ENCODE measurements at places on chromosomes 5 and 9.

GRCh38 chr9:15136646-15137045, 170.4 kb downstream of the TTC39B start:
- DNase-seq: no peak

- no peak for DNase-seq
Measured at GRCh38 chr5:177354711-177355110, 3.0 kb upstream of the RGS14 start.

DNA sequence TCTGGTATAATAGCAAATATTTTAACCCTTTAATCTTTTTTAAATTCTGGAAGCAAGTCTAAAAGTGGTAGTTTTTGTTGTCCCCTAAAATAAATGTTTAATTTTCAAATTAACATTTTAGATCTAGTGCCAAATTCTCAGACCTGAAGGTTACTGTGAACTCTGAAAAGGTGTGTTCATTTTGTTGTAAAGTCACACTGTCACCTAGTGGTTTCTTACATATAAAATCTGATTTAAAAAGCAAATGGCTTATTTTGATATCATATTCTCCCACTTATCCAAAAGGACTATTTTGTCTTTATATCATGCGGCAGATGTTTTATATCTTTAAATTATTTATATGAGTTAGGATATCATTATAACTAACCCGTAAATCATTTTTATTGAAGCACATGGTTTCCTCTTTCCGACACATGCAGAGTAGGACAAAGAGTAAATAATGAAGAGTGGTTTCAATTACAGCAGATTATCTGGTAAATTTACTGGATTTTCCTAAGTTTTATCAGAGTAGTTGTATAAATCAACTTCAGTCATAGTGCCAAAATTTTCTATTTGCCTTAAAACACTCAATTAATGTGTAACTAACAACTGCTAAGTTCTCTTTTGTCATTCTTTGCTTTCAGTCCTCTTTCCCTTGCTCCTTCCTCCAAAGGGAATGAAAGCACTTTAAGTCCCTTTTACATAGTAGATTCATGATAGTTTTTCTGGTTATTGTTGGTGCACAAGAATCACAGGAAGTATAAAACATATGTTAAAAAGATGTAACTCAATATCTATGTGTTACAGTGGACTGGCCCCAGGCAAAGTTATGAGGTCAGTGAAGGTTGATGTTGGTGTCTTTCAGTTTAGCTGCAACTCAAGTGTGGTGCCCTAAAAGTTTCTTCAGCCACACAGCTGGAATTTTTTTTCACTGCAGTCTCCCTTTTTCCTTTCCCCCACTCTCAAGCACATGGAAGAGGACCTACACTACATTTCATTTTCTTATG, 189.6 kb downstream of the COX7C start:
- no peak for DNase-seq

GRCh38 chr5:132381614-132382013, 12.1 kb downstream of the SLC22A5 start:
- DNase-seq: no peak

- no peak for DNase-seq
Measured at GRCh38 chr5:156634301-156634700, 215.8 kb upstream of the PPP1R2B start.

- no peak for DNase-seq
Measured at GRCh38 chr9:37436540-37436939, 14.0 kb downstream of the GRHPR start.

- no peak for DNase-seq
Measured at GRCh38 chr5:108623826-108624225, 123.9 kb upstream of the FER start.

DNA sequence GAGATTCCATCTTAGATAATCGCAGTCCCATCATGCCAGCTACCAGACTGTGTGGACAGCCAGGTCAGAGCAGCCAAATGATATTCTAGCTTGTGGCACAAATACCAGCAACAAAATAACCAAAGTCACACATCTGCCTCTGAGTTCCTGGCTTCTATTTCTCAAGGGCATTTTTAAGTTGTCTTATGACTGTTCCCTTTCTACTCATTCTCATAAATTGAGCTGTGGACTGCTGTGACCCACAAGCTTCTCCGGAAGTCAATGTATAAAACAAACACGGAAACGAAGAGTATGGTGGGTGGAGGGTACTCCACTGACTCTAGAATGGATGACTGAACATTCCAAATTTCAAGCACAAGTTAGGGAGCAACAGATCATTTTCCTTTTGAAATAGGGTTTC, 43.9 kb downstream of the PDCD1LG2 start:
- no peak for DNase-seq

DNA sequence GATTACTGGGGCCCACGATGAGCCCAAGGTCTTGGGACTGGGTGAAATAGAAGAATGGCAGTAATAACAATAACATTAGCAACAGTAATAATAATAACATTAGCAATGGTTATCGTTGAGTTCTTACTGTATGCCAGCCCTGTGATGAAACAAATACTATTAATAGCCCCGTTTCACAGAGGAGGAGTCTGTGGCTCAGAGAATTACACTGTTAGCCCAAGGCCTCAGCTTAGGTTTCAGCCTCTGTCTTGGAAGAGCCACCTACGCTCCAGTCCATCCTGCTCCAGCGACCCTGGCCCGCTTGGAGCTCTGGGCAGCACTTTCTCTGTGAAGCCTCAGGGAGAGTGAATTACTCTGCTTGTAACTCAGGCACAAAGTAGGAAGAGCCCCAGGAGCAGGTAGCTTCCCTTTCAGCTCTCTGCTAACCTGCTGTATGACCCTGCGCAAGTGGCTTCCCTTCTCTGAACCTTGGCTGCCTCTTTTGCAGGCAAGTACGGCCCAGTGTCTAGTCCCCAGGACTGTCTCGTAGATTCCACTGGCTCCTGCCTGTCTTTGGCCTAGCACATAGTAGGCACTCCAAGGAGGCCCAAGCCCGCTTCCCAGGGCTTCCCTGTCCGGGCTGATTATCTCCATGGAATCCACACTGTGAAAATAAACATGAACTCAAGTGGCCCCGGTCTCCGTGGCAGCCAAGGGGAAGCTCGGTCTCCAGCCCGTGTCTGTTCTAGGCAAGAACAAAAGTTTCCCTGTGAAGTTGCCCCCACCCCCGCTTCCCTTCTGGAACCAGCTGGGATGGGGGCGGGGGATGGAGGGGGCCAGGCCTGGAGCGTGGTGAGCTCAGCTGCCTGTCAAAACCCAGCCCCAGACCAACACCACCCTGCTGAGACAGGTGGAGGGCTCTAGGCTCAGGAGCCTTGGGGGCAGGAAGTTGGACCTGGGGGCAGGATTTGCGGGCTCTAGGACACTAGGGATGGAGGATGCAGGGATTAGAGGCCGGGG, 26.2 kb upstream of the LMX1B start:
- DNase-seq: peak; percentile 10

GRCh38 chr5:97364731-97365130, 181.7 kb upstream of the RIOK2 start:
- no peak for DNase-seq

DNA sequence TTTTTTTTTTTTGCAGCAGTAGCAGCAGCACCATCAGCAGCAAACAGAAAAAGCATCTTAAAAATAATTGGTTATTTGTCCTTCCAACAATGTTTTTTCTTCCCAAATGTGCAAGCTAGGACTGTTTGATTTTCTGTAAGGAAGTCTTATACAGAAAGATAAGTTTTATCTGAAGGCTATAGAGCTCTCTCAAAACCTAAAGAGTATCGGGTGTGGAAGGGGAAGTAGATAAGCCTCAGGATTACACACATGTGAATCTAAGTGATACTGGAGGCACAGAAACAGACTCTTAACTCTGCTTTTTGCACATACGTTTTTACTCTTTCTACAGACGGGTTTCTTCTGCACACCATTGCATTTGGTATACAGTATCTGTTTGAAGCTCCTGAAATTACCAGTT, 184.4 kb upstream of the FTMT start:
- no peak for DNase-seq

- no peak for DNase-seq
Measured at GRCh38 chr5:111309384-111309783, 85.2 kb downstream of the CAMK4 start.

DNA sequence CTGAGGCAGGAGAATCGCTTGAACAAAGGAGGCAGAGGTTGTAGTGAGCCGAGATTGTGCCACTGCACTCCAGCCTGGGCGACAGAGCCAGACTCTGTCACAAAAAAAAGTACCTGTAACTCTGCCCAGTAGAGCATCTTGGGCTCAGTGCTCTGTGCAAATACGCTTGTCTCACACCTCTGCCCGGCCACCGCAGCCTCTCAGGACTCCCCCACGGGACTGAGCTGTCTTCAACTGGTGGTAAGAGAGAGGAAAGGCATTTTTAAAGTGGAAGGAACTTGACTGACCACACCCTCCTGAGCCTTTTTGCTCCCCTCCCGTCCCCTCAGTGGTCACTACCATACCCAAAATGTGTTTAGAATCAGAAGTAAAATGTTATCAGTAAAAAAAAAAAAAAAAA, 174.3 kb upstream of the PIK3R1 start:
- no peak for DNase-seq

DNA sequence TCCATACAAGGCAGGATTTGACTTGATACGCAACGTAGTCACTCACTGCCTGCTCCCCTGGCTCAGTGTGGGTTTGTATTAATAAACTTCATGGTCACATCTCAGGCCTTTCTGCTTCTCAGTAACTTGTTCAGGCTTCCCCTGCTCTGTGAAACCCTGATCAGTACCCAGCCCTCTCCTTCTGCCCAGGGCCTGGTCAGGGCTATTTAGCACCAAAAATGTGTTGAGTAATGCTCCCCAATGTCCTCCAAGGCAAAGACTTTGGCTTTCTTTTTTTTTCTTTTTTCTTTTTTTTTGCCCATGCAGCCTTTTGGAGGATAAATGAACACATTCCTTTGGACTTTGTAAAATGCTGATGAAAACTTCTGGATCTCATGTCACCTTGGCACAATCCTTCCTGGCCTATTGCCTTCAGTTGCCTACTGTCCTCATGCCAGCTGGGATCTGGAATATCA, 399.2 kb upstream of the KLF4 start:
- no peak for DNase-seq

GRCh38 chr5:33857037-33857436, 34.8 kb downstream of the ADAMTS12 start:
- no peak for DNase-seq

DNA sequence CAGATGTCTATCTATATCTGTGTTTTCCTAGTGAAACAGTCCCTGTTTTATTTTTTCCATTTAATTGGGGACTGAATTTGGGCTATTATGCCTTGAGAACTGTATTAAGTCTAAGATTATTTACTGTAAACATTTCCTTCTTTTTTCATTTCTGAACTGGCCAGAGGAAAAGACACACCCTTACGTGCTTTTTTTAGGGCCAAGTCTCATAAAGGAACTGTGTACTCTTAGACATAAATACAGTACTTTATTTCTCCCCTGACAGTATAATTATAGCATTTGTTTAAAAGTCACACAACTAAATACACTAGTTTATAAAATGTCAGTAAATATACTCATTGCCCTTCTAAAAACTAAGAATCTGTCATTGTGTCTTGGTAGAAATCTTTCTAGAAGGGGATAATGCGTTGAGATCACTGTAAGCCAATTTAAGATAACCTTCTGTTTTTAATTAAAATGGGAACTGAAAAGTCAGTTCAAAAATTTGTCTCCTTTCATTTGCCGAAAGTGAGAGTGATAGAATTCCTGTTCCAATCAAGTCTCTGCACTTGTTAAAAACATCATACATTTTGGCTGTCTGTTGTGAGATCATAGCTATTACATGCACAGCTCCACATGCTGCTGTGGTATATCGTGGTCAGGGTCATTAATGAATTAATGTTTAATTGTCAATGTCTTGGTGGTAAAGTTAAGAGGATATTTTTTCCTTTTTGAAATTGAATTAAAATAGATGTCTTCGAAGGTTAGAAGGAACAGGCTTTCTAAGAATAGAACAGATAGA, 132.1 kb downstream of the FOCAD start:
- no peak for DNase-seq

DNA sequence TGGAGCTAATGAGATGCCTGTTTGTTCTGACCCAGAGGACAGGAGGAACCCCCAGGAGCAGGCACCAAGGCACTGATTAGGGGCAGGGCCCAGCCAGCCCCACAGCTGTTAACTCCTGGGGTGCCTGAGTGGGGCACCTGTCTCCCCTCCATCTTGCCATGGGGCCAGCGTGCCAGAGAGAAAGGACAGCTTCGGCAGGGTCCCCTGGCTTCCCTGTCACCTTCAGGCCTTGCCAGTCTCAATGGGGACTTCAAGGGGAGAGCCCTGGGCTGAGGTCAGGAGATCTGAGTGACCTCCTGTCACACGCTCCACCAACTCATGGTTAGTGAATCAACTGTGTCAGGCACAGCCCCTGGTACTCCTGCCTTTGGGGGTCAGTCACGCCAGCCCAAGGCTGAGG, 152.7 kb upstream of the MVB12B start:
- DNase-seq: no peak

DNA sequence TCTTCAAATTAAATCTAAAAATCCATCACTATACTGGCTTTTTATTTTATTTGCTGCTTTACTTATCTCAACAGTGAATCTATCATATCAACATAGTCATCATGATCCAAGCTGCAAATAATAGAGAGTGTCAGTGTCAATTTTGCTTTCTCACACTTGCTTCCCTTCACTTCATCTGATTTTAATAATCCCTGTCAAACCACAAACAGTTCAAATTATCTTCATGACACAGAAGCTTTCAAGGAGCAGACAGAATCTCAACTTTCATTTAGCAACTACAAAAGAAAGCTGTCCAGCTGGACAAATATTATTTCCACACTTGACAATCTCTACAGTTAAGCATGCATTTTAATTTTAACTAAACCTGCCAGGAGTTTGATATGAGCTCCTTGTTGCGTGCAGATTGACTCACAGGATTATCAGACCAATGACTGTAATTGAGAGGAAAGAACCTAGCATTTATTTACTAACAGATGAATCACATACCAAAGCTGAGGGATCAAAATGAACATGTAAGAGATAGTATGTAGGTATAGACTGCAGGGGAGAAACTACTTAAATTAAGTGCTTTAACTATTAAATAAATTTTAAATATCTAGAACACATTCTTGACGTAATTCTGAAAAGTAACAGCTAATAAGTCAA, 56.0 kb downstream of the KIAA0825 start:
- DNase-seq: no peak

DNA sequence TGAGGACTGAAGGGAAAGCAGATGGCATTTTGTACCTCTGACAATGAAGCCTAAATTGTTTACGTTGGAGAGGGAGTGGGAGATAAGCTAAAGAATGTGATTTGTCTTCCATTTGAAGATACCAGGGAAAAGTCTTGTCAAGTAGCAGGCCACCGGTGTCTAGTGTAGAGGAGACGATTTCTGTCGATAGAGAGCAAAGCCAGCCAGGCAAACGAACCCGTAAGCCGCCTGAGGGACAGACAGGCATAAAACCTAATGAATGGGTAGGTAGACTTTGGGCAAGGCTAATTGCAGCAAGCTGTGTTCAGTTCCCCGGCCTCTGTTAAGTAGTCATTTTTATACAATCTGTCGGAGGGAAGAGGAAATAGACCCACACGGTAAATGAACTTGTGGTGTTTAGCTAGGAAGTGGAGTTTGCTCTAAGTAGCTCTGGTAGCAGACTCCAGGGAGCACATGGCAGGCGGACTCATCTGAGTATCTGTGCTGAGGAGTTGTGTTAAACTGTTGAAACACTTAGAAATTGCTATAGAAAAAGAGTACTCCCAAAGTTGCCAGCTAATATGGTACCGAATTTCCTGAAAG, 28.8 kb downstream of the SMARCA2 start:
- DNase-seq: no peak
